ENCODE measurements at places on chromosomes 5 and 9.

GRCh38 chr9:36037549-36038122 lies 923 bp downstream of the RECK start:
- DNase-seq, result no peak

DNA sequence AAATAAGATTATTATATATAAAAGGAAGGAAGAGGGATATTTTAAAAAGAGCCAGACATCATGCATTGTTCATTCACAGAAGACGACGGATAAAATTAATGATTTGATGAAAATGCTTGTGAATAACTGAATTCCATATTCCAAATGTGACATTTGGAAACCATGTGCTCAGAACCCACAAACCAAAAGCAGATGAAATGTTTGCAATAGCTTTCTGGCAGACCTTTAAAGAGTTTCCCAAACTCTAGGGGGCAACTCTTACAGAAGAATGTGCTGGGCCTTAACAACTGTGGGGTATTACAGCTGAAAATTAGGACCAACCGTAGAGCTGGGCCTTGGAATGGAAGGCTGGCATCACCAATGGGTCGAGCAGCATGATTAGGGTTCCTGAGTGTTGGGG lies 471.0 kb downstream of the EFNA5 start:
- no peak for DNase-seq

DNA sequence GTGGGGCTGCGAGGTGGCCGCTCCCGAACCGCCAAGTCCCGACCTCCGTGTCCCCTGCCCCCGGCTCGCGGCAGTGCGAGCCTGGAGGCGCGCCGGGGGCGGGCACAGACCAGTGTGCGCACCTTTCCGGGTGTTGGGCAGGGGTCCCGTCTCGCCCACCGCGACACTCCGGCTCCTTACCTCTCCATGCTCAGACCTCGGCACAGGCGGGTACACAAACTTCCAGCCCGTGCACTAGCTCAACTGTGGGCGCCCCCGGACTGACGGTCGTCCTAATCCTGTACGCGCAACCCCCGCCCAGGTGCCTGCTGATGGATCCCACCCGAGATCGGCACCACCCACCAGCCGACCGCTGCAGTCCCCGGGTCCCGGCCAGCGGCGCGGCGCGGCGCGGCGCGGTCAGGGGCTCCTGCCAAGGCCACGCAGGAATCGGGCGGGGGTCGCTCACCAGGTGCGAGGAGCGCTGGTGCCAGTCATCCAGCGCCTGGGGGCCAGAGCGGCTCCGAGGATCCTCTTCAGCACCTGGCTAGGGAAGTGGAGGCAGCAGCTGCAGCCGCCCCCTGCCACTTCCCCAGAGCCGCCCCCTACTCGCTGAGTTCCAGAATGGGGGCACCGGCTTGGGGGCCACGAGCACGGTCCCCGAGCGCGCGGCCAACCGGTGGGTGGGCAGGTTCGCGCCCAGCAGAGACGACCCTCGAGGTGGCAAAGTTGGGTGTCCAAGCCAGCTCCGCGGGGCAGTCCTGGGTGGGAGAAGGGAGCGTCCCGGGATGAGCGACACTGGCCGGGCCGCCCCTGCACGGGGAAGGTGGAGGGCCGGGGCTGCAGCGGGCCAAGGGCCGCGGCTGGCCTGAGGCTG lies 511 bp downstream of the SEMA5A start:
- DNase-seq, result no peak

DNA sequence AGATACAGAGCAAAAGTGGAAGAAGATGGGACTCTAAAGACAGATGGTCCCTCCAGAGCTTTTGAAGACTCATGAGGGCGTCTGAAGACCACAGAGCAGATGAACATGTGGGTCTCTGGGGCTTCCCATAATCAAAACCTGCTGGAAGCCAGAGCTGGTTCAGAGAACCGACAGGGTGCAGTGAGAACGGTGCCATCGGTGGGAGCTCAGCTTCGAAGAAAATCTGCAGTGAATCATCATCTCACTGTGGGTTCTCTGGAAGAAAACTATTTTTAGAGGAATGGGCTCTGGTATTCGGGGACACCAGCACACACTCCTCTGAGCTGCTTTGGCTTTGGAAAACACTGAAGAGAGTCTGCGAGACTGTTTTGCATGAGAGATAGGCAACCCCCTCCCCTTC lies 222.4 kb upstream of the PANK3 start:
- DNase-seq, result no peak

- DNase-seq, result no peak
Observed at GRCh38 chr5:19795218-19795617, 192.8 kb downstream of the CDH18 start.

DNA sequence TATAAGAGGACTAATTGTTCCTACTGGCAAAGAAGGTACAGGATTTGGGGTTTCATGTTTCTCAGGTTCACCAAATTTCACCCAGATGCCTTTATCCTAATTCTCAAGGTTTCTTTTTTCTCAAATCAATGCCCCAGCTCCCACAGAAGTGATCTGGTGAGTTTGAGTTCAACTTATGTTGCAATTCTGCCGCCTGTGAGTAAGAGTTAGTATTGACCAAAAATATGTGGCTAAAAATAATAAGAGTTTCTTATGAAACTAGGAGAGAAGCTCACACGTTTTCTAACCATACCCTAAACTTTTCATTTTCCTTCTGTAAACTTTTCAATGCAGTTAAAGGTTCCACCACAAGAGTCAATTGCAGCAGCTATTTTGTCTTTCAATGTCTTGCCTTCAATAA lies 15.1 kb downstream of the SLCO6A1 start:
- DNase-seq, result no peak

GRCh38 chr5:96661855-96662724 lies at the start of gene CAST:
CAST (plus strand) TSS chr5:96662376; CDS start chr5:96662423, 47 bp downstream.
- peak; percentile 64 for DNase-seq

DNA sequence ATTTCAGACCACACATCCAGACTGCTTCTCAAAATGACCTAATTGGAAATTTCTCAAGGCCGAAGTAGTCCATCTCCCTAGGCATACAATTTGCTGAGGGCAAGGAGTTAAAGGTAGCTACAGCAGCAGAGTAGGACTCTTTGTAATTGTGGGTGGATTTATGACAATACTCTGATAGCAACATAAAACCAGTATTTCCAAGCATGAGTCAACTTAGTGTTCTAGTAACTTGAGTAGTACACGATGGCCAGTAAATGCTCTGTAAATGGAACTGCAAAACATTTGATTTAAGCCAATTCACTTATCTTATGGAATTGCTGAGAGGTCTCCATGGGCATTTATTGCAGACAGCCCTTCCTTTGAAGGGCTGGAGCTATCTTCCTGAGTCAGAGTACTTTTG lies 352.2 kb downstream of the PLK2 start:
- DNase-seq, result no peak

GRCh38 chr5:107544476-107544875 lies 126.3 kb downstream of the EFNA5 start:
- no peak for DNase-seq

DNA sequence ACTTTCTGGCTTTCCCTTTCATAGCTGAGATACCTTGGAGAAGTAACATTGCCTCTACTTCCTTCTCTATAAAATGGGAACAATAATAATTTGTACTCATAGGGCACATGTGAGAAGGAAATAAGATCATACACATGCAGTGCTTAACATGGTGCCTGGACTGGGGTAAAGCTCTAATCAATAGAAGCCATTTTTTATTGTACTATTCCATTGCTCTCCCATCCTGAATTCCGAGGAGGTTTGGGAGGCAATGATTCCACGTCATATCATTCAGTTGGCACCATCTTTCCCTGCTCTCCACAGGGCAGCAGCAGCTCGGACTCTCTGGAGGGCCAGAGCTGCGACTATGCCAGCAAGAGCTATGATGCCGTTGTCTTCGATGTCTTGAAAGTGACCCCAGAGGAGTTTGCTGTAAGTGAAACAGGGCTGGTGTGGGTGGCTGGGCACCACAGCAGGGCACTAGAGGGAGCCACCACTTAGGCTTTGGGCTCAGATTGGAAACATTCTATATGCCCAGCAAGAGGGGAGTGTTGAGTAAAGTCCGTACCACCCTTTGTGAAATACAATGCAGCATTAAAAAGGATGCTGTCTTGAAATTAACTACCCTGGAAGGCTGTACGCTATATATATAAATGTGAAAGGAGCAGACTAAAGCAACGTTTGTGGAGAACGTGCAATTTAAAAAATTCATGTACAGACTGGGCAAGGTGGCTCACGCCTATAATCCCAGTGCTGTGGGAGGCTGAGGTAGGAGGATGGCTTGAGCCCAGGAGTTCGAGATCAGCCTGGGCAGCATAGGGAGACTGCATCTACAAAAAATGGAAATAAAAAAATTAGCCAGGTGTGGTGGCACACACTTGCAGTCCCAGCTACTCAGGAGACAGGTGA lies 51.2 kb downstream of the RALGPS1 start:
- peak; percentile 19 for DNase-seq

DNA sequence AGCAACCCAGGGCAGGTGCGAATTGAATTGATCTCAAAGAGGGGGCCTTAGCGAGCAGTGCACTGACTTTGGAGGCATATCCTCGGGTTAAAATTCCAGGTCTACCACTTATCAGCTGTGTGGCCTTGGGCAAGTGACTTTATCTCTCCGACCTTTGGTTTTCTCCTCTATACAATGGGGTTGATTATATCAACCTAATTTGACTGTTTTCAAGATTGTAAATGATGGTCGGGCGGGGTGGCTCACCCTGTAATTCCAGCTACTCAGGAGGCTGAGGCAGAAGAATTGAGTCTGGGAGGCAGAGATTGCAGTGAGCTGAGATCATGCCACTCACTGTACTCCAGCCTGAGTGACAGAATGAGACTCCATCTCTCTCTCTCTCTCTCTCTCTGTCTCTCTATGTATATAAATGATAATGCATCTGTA lies 18.7 kb downstream of the SPRY4 start:
- no peak for DNase-seq

GRCh38 chr5:39025456-39025855 lies 48.7 kb downstream of the RICTOR start:
- no peak for DNase-seq

- DNase-seq, result no peak
Observed at GRCh38 chr5:64700765-64701164, 10.5 kb downstream of the SHISAL2B start.

- no peak for DNase-seq
Observed at GRCh38 chr5:23103566-23103965, 250.4 kb upstream of the CDH12 start.

GRCh38 chr5:82312373-82312856 lies 34.3 kb upstream of the RPS23 start:
- DNase-seq, result no peak

GRCh38 chr9:122053064-122053463 lies 40.0 kb downstream of the TTLL11 start:
- no peak for DNase-seq

GRCh38 chr9:22354699-22355384 lies 91.8 kb upstream of the DMRTA1 start:
- no peak for DNase-seq

DNA sequence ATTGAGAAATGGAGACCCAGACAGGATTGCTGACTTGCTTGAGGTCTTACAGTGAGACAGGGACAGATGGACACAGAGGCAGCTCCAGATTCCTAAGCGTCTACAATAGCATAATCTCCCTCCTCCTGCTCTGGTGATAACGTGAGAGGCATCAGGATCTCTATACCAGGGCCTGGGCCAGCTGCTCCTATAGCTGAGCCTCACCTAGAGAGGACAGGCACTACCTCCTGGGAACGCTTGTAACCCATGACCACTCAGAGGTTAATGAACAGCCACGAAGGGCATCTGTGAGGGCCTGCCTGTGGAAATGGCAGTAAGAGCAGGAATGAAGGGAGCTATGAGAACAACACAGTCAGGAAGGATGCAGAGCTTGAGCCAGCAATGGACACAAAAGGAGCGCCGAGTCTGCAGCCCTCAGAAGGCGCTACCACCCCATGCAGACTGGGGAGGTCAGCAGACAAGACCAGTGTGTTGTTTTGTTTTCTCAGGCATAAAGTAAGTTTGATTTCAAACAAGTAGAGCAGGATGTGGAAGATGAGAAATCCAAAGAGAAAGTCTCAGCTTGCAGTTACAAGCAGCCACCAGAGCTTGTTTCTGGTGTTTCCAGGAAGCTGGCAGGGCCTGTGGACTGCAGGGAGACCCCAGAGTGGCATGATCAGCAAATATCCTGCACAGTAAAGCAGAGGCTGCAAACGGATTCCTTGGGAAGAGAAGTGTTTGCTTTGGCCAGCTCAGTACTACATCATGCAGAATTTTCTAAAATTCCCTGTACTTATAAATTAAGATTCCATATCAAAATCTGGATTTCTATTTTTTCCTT lies 17.4 kb downstream of the ANKS6 start:
- DNase-seq, result no peak

DNA sequence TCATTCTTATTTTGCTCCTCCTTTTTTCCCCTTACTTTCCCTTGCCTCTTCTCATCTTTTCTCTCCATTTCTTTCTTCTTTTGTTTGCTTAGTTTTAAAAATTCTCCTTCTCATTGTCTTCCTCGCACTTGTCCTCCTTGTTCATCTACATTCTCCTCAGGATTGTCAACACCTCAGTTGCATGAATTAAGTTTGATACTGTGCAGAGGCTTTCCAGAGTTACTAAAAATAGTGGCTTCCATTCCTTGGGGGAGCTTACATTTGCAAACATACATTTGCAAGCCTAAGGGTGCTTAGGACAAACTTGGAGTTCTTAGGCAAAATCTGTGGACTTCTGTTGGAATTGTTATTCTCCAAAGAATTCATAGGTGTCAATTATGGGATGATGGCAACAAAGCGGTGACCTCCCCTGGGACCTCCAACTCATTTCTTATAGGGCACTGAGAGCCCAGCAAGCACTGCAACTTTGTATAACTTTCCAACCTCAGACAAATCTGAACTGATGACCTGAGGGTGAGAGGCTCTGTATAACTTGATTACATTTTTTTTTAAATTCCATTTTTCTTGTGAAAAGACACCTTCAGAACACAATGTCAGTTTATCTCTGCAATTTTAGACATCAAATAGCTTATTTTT lies 371.4 kb downstream of the TMEM38B start:
- DNase-seq, result no peak

- no peak for DNase-seq
Observed at GRCh38 chr9:107706701-107707427, 217.3 kb upstream of the KLF4 start.

DNA sequence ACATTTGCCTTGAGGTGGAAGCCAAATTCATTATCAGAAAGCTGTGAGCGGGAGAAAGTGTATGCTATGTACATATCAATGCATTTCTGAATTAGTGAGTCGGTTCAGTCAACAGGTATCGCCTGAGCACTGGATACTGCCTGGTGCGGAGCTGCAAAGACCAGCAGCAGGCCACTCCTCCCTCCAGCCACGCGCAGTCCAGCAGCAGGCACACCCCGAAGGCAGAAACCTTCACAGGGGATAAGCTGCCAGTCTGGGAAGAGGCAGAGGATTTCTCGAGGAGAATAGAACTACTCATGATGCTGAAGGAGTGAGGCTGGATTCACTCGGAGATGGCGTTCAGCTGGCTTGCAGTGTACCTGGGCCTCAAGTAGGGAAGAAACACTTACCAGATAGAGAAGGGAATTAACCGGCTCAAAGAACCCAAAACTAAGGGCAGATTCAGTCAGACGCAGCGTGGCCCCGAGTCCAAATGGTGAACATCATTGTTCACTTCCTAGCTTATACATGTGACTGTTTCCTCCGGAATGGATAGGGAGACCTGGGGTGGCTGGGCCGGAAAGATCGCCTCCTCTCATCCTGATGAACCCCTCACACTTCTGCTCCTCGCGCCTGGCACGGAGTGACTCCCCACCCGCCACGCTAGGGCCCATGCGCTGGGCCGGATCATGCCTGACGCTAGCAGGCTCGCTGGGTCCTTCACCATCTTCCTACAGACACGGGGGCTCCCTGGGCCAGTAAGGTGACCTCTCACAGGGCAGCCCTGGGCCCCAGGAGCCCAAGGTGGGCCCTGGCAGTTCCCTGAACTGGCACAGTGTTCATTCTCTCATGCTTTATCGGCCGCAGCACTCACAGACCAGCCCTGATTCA lies 78.1 kb upstream of the SPATA31C2 start:
- DNase-seq, result no peak

- DNase-seq, result no peak
Observed at GRCh38 chr9:133258061-133259015, 16.7 kb downstream of the ABO start.
